ENCODE measurements at places on chromosomes 12 and 14. TPM values are rescaled to one million over a fixed set of nuclear protein-coding genes. Genes with fewer than 3 reads are reported as not detected.

- no peaks in the 10 kb centered on the region for H3K27me3 ChIP-seq
- H3K27ac ChIP-seq, result no peak overlapping the region
- no peaks in the 10 kb centered on the region for H3K36me3 ChIP-seq
Measured at GRCh38 chr12:79424109-79424721, 266.5 kb downstream of the PAWR start.

MORN3 gene
- total RNA-seq, result 1.0 TPM

DNA sequence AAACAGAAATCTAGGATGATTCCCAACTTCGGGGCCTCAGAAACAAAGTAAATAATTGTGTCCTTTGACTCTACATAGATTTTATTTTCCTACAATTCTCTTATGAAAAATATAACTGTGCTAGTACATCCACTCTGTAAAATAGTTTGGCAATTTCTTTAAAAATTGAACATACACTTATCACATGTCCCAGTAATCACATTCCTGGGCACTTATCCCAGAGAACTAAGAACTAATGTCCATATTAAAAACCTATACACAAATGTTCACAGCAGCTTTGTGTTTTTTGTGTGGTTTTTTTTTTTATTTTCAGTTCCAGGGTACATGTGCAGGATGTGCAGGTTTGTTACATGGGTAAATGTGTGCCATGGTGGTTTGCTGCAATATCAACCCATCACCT, 99.0 kb downstream of the KCNH5 start:
- no peak for DNase-seq
- H3K4me3 ChIP-seq, result no peak overlapping the region
- no peaks in the 10 kb centered on the region for H3K4me1 ChIP-seq
- no peaks in the 10 kb centered on the region for H3K36me3 ChIP-seq
- no peak overlapping the region for H3K27ac ChIP-seq

DNA sequence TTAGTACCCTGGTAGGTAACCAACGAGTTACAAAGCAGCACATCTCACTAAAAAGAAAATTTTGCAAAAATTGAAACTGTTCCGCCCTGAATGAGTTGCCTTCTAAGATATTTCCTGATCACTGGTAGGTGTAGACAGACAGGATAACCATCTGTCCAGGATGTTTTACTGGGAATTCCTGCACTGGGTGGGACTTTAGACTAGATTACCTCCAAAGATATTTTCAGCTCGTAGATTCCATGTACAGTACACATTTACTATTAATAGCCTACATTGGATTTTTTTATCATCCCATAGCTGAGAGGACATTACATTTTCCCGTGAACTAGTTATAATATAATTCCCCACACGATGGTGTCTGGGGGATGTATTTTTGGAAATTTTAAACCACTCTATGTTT, 139.6 kb downstream of the DYRK2 start:
- H3K4me1 ChIP-seq, result peaks cover 5% of the 10 kb centered on the region
- H3K27me3 ChIP-seq, result no peaks in the 10 kb centered on the region
- H3K4me3 ChIP-seq, result no peak overlapping the region
- H3K27ac ChIP-seq, result no peak overlapping the region
- no peak for DNase-seq

SOX5 gene
- total RNA-seq, result 7.6 TPM

DNA sequence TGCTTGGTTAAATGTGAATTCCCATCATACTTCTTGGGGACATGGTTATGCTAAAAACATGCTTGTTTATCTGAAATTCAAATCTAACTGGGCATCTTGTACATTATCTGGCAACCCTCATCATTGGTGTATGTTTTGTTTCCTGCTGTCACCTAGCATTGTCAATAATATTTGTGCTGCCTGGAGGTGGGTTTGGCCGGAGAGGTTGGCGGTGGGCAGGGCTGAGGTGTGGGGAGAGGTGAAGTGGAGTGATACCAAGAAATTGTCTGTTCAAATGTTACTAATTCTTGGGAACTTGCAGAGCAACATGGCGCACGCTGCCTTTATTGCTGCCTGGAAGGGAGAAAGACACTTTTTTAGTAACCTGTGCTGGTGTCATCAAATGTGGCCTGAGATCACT, 280.5 kb downstream of the VRK1 start:
- H3K36me3 ChIP-seq, result no peaks in the 10 kb centered on the region
- H3K4me3 ChIP-seq, result no peak overlapping the region
- no peaks in the 10 kb centered on the region for H3K4me1 ChIP-seq

GZMH gene
- total RNA-seq, result 14.0 TPM

MYH6 gene
- not detected for total RNA-seq

PTGR2 gene
- 8.6 TPM for total RNA-seq

ISCU gene
- total RNA-seq, result 118 TPM

HOXC11 gene
- total RNA-seq, result not detected

- peaks cover 88% of the 10 kb centered on the region for H3K4me1 ChIP-seq
- no peaks in the 10 kb centered on the region for H3K27me3 ChIP-seq
- peak overlapping the region; percentile 96 for H3K27ac ChIP-seq
- peaks cover 26% of the 10 kb centered on the region for H3K36me3 ChIP-seq
- no peak for DNase-seq
Measured at GRCh38 chr12:123388951-123389559, 5.1 kb downstream of the KMT5A start.

TAS2R9 gene
- total RNA-seq, result not detected

DNA sequence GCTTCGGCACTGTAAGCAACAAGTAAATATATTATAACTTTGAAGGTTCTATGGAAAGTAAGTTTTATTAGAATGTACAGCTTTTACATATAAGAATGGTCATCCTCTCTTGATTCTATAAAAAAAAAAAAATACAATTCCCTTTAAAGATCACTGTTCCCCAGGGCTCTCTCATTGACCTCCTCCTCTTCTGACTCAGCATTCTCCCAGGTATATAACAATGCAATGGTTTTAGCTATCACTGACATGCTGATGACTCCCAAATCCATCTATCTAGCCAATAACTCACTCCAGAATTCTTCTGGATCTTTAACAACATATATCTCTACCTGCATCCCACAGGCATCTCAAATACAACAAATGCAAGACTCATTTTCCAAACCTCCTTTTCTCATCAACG, 62.7 kb downstream of the EEA1 start:
- peaks cover 10% of the 10 kb centered on the region for H3K4me1 ChIP-seq
- H3K27ac ChIP-seq, result no peak overlapping the region
- H3K4me3 ChIP-seq, result no peak overlapping the region
- H3K36me3 ChIP-seq, result no peaks in the 10 kb centered on the region

DNA sequence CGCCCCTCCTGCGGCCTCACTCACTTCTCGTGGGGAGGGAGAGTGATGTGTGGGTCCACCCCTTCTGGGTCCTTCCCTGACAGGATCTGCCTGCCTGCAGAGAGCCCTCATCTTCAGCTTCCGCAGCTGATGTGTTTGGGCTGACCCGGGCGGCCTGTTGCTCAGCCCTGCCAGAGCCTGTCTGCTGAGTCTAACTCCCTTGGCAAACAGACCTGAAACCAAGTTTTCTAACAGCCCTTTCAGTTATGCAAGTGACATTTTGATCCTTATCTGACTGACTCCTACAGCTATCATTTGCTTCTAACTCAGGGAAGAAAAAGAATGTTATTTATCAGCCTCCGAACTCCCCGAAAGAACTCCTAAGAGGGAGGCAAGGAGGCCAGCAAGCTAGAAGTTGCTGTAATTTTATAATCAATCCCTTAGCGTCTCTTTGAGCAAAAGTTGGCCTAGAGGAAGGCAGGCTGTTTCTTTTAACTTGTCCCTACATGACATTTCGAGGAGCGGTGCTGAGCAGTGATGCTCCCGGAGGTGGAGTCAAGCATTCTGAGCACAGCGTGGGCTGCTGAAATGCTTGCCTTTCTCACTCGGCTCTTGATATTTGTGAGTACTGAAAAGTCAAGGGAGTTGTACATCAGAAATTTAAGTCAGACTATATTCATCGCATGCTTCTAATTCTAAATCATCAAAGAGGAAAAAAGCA, 31.5 kb upstream of the CACNA2D4 start:
- no peak for DNase-seq
- H3K36me3 ChIP-seq, result peaks cover 62% of the 10 kb centered on the region
- H3K4me3 ChIP-seq, result no peak overlapping the region
- no peaks in the 10 kb centered on the region for H3K27me3 ChIP-seq

GRCh38 chr12:46266382-46266791, 2.5 kb downstream of the SLC38A1 start:
- peak overlapping the region; percentile 74 for H3K4me3 ChIP-seq
- H3K27me3 ChIP-seq, result no peaks in the 10 kb centered on the region
- H3K27ac ChIP-seq, result peak overlapping the region; percentile 93
- no peak for DNase-seq

DNA sequence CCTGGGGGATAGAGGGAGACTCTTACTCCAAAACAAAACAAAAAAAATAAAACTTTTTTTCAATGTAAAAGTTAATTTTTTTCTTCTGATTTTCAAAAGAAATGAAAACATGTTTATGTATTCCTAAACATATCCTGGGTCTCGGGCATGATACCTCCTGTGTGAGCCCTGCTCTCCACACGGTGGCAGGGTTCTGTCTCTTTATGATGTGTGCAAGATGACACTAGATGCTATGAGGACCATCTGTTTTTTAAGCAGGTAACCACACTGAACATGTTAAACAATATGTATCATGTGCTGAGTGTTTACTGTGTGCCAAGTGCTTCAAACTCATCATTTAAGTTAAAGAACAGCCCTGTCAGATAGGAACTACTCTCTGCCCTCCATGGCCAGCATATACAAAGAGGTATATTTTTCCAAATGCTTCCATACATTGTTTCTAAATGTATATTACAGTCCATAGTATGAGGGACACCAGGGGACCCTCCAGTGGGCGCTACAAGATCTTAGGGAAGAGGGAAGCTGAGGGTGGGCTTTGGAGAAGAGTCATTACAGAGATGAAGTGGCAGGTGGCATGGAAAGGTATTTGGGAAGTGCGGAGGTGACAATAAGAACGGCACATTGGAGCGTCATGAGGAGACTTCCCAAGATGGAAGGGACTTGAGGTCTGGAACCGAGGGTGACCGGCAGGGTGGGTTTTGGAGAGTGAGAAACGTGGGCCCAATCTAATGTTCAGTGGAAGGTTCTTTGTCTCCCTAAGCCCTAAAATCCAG, 28.5 kb downstream of the FOS start:
- H3K36me3 ChIP-seq, result no peaks in the 10 kb centered on the region
- peaks cover 9% of the 10 kb centered on the region for H3K4me1 ChIP-seq
- H3K4me3 ChIP-seq, result no peak overlapping the region
- no peak overlapping the region for H3K27ac ChIP-seq
- H3K27me3 ChIP-seq, result no peaks in the 10 kb centered on the region
- no peak for DNase-seq

DNA sequence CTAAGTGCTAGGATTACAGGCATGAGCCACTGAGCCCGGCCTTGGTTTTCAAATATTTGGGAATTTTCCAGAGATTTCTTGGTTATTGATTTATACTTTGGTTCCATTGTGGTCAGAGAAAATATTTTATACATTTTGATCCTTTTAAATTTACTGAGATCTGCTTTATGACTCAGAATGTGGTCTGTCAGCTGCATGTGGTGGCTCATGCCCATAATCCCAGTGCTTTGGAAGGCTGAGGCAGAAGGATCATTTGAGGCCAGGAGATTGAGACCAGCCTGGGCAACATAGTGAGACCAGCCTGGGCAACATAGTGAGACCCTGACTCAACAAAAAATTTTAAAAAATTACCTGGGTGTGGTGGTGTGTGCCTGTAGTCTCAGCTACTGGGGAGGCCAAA, 49.8 kb downstream of the ADCK1 start:
- no peaks in the 10 kb centered on the region for H3K36me3 ChIP-seq
- H3K27me3 ChIP-seq, result no peaks in the 10 kb centered on the region
- H3K27ac ChIP-seq, result no peak overlapping the region
- no peak for DNase-seq
- H3K4me1 ChIP-seq, result no peaks in the 10 kb centered on the region
- no peak overlapping the region for H3K4me3 ChIP-seq

- no peaks in the 10 kb centered on the region for H3K27me3 ChIP-seq
- peaks cover 37% of the 10 kb centered on the region for H3K4me1 ChIP-seq
Measured at GRCh38 chr12:109475993-109476806, 900 bp downstream of the KCTD10 start.

DNA sequence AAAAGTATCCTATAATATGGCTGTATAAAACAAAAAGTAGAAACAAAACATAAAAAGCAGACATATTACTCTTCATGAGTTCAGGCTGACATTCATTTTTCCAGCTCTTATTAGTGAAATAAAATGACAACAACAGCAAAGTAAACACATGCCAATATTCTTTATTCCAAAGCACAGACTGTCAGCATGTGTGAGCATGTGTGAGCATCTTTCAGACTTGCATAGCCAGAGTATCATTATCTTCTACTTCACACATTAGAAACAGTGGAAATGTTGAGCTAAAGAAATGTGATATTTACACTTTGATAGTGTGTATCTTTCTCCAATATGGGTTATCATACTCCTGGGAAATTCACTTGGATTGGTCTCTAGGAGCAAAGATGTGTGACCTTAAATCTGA, 476.6 kb upstream of the TMEM132C start:
- no peaks in the 10 kb centered on the region for H3K4me1 ChIP-seq
- H3K4me3 ChIP-seq, result no peak overlapping the region
- H3K27ac ChIP-seq, result no peak overlapping the region
- DNase-seq, result no peak
